Left cardiac atrium (tissue), 4 donors: ENCODE measurements at places on chromosomes 1 and 21.

DNA sequence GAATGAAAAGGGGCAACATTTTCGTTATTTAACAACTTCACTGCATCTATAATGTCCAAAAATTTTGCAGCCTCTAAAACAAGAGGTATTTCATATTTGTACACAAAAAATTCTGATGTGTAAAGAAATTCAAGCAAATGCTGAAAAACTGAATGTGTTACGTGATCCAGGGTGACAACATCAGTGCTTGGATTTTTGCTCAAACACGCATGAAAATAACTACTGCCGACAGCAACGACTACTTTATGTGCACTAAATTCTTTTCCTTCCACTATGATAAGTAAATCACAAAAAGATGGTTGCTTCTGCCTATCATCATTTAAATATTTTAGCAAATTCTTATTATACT is 53.4 kb upstream of the ASPM start:
- DNase-seq = no peak

DNA sequence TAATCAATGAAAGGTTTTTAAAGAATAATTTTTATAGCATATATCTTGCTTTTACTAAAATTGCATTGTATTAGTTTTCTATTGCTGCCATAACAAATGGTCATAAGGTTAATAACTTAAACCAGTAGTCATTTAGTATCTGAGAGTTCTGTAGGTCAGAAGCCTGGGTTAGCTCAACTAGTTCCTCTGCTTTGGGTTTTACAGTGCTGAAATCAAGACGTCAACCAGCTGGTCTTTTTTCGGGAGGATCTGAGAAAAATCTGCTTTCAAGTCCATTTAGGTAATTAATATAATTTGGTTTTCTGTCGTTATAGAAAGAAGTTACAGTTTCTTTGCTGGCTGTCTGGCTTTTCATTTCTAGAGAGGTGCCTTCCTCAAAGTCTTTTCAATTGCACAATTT is 577.7 kb downstream of the MRPL39 start:
- no peak for DNase-seq

GRCh38 chr1:25794325-25794724 is 5.7 kb upstream of the SELENON start:
- no peak for DNase-seq

DNA sequence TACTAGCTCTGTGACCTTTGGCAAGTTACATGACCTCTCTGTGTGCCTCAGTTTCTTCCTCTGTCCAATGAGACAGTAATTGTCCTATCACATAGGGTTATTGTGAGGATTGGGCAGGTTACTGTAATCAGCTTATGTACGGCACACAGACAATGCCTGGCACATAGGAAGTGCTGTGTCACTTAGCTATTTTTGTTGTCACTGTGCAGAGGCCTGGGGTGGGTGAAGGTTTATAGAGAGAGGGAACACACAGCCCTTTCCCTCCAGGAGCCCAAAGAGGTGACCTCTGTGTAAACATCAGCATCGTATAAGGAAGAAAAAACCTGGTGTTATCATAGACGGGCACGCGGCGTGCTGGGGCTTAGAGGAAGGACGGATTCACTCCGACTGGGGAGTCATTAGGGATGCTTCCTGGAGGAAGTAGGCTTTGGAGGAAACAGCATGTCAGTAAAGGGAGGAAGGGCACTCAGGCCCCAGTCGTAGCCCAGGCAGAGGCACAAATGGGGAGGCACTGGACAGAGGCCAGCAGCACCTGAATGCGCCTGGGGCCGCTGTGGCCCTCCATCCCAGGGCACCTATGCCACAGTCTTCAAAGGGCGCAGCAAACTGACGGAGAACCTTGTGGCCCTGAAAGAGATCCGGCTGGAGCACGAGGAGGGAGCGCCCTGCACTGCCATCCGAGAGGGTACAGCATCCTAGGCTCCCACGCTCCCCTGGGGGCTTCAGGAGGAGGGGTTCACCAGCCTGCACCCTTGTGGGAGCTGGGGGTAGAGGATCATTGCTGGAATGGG is 21.2 kb downstream of the CDK18 start:
- DNase-seq = no peak

- no peak for DNase-seq
These were observed 99.1 kb upstream of the CHRM3 start for GRCh38 chr1:239287296-239287695.
